ENCODE measurements at places on chromosomes 12 and 14. TPM values are rescaled to one million over a fixed set of nuclear protein-coding genes. Genes with fewer than 3 reads are reported as not detected.

- peak; percentile 86 for DNase-seq
These were observed 17.2 kb downstream of the REM2 start for GRCh38 chr14:22900081-22900799.

GRCh38 chr14:32602699-32603098 is 273.6 kb downstream of the AKAP6 start:
- no peak for DNase-seq

- DNase-seq, result no peak
These were observed 34.6 kb downstream of the NOC4L start for GRCh38 chr12:132178801-132179401.

DNA sequence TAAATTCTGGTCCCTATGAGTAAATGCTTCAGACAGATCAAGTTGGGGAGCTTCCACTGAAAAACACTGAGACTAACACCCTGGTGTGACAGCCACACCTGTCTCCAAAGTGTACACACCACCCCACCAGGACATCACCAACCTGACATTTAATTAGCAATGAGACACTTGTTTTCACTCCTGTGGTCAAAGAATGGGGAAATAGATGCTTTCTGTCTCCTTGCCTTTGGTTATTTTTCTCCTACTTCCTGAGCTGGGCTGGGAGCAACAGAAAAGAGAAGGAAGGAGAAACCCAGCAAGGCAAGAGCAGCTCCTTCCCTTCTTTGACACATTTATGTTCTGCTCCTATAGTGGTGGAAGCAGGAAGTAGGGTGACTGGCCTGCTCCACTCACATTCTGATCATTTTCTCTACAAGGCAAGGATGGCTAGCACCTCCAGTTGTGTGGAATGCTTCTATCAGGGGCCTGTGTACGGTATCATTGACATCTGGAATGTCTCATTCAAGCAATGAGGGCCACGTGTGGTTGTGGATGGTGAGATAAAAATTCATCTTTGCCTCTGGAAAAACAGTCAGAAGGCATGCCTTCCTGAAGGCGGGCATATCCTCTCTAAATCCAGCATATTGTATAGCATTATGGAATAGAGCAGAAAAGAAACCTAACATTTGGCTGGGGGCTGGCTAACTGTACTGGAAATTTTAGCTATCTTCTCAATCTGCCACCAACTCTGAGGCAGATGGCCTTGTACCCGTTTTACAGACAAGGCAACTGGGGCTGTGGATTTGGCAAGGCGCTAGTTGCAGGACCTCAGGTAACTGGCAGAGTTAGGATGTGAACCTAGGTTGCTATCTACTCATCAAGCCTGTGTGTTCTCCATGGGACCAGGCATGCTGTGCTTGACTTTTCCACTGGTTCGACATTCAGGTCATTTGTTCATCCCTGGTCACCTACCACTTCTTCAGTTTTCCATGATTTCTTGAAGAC is 24.8 kb upstream of the LGALS3 start:
- DNase-seq, result peak; percentile 18

GRCh38 chr14:77302926-77303325 is 17.8 kb downstream of the POMT2 start:
- no peak for DNase-seq

Gene AQP2
- not detected for total RNA-seq

Gene PDZRN4
- not detected for total RNA-seq

Gene ADAM21
- total RNA-seq, result not detected

Gene KRT71
- not detected for total RNA-seq

DNA sequence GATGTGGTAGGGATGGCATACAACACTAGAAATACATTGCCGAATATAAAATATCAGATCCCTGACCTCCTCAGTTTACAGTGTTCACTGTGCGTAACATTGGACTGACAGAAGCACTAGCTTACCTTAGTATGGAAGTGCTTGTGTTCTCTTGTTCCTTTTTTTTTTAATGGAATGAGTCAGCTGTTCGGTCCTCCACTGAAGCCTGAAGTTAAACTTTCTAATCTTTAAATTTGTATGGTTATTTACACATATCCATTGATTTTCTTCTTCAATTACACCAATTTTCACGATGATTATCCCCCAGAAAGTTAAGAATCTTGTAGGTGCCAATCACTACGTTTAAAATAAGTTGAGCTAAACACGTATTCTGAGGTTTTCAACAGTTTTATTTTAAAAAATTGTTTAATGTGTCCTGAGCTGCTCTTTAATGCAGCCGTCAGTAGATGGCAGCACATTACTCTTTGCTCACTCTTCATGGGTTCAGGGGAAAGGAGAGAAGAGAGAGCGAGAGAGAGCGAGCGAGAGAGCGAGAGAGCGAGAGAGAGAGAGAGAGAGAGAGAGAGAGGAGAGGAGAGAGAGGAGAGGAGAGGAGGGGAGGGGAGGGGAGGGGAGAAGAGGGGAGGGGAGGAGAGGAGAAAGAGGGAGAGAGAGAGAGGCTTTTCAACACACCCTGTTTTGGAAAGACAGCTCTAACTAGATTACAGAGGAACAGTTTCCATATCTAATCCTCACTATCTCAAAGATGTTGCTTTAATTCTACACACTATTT is 134.7 kb upstream of the SCAF11 start:
- peak; percentile 85 for DNase-seq

Gene RIMBP2
- not detected for total RNA-seq

DNA sequence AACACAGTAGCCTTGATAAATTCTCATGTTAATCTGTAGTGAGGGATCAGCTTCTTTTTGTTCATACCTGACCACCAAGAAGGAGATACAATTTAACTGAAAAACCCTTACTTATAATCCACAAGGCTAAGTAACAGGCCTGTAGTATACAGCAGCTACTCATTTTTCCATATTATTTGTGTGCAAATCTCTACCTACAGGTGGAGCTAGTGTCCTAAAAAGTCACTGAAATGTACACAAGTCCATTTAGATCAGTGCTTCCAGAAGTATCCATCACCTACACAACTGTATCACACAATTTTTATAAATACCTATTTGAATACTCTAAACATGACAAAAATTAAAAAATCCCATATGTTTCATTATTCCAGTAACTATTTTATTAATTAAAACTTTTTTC is 173.2 kb downstream of the SLC35F4 start:
- DNase-seq, result no peak

DNA sequence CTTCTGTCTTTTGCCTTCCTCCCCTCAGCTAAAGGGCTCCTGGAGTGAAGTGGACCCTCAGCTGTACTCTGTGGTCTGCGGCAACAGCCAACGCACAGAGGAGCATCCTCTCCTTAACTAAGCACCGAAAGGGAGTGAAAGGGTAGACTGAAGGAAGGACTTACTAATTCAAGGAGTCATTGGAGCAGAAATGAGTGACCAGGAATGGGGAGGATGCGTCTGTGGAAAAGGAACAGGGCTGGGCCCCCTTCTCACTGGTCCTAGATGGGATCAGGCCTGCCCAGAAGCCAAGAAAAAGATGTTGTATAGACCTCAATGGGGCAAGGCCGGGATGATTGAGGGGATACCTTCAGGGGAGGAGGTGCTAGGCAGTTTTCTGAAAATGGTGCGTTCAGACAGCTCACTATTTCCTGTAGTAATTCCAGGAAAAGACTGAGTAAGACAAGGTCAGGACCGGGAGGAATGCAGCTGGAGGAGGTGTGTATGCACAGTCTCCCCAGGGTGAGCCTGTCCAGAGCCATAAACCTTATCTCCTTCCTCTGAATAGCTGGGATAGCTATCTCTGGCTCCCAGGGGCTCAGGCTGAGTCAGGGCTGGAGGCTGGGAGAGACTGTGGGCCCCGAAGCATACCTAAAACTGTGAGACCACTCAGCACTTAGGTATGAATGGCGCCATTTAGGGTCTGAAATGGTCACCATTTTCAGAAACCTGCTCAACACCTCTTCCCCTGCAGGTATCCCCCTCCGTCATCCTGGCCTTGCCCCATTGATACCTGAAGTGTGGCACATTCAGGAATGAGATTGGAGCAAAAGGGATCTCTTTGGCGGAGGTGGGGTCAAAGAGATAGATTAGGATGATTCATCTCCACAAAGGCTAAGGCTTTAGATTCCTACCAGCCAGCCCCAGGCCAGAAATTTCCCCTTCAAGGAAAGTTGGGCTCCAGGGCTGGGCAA is 20.2 kb upstream of the KRT8 start:
- DNase-seq, result no peak

Gene TAS2R8
- not detected for total RNA-seq

GRCh38 chr12:39846971-39847650 is 227.5 kb upstream of the ABCD2 start:
- DNase-seq, result no peak

Data from natural killer cell (primary cell).